Kasumi-1 (cell line): ENCODE measurements at places on chromosomes 7 and 10.

- no peak for DNase-seq
These were observed 16.3 kb upstream of the ZNF212 start for GRCh38 chr7:149223176-149223575.

- no peak for DNase-seq
These were observed 101.2 kb upstream of the RPA3 start for GRCh38 chr7:7819442-7820247.

DNA sequence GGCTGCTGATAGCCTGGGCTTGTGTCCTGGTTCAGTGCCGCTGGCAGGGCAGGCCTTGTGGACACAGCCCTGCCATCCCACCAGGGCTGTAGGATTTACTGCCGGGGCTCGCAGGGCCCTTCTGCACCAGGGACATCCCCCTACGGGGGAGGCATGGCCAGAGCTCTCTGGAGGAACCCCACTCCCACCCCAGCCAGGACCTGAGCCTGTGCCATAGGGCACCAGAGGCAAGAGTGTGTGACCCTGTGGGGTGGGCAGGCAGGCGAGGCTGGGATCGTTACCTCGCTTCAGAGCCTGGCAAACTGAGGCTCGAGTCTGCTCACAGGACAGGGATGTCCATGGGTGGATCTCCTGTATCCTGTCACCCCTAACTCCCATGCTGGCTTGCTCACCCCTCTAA, 2.6 kb downstream of the LDB3 start:
- DNase-seq: no peak

- DNase-seq: no peak
These were observed 55.7 kb upstream of the RHEB start for GRCh38 chr7:151575410-151575809.

- DNase-seq: no peak
These were observed 127.5 kb downstream of the ABCA13 start for GRCh38 chr7:48298779-48299178.
